ENCODE measurements at places on chromosomes 5 and 9.

DNA sequence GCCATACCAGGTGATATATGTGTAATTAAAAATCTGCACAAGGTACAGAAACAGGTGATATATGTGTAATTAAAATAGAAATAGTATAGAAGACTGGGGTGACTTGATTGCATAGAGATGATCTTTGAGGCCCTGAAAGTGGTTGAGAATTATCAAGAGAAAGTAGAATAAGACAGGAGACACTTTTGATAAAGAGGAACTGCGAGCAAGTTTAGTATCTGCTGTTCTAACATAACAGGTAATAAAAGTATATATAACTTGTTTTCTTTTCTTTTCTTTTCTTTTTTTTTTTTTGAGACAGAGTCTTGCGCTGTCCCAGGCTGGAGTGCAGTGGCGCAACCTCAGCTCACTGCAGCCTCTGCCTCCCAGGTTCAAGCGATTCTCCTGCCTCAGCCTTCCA is 5.4 kb downstream of the SNX2 start:
- DNase-seq = no peak

- DNase-seq = no peak
These were observed 7.6 kb downstream of the MAN2A1 start for GRCh38 chr5:109697339-109697738.

GRCh38 chr5:99379187-99379586 is 450.4 kb upstream of the CHD1 start:
- no peak for DNase-seq

- no peak for DNase-seq
These were observed 201.6 kb downstream of the GOLPH3 start for GRCh38 chr5:31972558-31972957.

DNA sequence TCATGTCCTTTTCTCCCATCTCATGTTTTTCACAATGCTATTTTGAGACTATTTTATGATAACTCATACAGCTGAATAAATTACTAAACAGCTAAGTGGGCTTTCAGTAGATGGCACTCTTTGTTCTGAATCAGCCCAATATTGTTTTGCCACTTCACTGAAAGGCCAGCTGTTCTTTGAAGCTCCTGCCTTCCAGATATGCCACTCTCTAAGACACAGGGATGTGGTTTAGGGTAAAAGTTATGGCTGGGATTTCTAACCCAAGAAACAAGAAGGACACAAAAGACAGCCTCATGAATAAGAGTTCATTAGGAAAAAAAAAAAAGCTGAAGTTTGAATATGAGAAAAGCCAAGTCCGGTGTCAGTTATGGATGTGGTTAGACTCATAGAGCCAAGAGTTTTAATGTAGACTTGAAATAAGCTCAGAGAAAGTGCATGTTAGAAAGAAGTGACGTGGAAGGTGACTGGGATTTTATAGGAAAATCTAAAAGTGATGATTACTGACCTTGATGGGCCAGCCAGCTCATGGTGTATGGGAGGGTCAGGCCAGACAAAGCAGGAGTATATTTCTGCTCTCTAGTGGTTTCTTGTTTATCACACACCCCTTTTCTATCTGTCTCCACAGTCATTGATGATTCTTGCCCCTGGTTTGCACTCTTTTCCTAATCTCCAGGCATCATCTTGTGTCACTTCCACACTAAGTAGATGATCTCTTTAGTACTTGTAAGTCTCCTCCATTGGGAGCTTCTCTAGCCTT is 488.5 kb downstream of the NR2F1-AS1 start:
- no peak for DNase-seq

DNA sequence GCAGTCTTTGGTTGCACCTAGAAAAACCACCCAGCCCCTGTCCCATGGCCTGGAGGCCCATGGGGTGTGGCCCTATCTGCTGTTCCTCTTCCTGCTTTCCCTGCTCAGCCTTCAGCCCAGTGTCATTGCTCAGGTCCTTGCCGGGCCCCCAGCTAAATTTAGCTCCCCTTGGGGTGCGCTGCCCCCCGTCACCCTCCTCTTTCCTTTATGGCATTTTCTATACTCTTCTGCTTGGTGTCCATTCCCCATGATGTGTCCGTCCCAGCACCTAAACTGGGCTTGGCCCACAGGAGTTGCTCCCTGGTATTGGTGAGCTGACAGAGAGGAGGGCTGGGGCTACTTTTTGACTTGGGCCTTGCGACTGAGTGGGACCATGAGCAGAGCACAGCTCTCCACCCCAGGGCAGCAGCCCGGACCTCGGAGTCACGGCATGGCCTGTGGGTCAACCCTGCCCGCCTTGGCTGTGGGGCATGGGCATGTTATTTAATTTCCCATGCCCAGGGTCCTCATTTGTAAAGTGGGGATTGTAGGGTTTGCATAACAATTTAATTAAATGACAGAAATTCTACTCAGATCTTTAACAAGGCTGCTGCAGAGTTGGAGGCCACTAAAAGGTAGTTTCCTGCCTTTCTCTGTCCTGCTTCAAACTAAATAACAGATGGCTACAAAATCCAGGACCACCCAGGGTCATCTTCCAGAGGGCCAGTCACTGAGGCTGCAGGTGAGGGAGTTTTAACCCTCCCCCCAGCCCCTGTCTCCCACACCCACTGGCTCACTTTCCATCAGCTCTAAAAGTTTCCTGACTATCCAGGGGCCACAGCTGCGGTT is 98.2 kb downstream of the DAP start:
- DNase-seq = no peak

DNA sequence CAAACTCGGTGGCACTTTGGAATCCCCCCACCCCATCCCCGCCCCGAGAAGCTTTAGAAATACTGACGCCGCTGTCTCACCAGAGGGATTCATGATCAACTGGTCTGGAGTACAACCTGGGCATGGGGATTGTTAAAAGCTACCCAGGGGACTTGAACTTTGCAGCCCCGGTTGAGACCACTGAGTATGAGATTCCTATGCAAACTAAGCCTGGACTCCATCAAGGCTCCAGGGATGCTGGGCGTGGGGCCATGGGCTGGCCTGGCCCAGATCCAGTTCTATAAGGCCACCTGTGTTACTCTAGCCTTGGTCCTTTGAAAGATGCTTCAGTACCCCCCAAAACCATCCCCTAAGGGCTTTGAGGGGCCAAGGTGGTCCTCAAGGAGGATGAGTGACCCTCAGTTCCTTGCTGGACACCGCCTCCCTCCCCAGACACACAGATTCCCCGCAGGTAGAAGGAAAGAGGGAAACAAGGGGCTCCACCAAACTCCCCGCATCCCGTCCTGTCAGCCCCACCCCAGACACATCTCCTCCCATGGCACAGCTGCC is 68.5 kb downstream of the MRPL36 start:
- no peak for DNase-seq

DNA sequence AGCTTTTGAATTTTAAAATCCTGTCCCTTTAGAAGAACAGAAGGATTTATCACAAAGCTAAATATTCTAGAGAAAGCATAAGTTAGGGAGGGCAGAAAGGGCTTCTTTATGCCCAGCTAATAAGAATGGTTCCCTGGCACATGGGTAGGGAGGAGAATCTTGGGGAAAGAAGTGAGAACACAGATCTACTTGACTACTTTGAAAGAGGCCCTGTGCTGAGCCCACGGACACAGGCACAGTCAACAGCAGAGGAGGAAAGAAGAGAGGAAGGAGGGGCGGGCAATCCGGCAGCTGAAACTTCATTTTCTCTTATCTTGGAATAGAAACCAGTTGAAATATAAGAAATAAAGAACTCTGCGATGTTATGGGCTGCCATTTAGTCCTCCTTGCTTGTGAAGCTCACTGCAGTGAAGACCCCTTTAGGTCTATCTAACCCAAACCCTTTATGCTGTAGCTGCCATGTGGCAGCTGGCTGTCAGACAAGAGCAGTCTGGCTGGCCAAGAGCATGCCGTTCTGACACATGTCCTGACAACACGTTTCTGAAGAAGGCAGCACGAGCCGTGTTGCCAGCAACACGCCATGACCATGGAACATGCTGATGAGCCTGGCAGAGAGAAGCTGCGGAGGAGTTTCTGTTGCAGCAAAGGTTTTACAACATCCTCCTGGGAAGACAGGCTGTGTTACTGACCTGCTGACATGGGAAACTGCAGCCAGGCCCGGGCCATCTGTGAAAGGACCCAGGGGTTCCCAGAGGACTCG is 34.2 kb downstream of the ABLIM3 start:
- DNase-seq = no peak

DNA sequence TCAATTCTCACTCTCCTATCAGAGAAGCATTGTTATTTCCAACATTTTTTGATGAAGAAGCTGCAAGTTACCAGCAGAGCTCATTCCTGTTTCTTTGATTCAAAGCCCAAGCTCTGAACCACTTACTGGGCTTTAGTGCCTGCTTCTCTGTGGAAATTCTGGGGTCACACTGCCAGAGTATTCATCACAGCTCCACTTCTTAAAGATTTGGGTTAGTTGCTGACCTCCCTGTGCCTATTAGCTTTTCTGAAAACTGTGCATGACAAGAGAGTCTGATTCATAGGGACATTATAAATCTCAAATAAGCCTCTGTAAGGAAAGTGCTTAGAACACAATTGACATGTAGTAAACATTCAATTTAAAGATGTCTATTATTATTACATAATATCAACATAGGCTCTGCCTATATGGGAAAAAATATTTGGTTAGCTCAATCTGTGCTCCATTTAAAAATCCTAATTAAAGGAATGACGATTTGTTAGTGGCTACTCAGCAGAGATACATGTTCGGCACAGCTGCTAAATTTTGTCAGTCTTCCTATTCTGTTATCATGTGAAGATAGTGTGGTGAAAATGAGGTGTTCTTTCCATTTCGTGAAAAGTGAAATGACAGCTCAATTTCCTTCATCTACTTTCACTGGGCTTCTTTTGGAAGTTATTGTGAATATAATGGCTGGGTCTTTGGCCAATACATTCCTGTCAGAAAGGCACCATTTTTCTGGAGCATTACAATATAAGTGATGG is 293.0 kb downstream of the KCTD16 start:
- DNase-seq = no peak

DNA sequence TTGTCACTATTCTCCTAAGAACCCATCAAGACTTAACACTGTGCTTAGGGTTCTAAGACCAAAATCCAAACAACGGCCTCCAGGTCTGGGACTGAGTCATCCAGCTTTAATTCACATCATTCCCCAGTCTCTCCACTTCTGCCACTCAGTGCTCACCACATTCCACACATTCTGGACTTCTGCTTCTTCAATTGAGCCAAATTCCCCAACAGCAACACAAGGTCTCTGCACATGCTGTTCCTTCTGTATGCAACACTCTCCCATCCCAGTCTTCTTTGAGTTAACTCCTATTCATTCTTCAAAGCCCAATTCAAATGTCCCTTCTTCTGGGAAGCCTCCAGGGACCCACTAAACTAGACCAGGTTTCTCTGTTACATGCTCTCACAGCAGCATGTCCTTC is 97.8 kb downstream of the GPR21 start:
- DNase-seq = no peak

- DNase-seq = no peak
These were observed 53.2 kb downstream of the MEF2C start for GRCh38 chr5:88829775-88830174.

- DNase-seq = no peak
These were observed 495.3 kb upstream of the CDH6 start for GRCh38 chr5:30698217-30698616.

DNA sequence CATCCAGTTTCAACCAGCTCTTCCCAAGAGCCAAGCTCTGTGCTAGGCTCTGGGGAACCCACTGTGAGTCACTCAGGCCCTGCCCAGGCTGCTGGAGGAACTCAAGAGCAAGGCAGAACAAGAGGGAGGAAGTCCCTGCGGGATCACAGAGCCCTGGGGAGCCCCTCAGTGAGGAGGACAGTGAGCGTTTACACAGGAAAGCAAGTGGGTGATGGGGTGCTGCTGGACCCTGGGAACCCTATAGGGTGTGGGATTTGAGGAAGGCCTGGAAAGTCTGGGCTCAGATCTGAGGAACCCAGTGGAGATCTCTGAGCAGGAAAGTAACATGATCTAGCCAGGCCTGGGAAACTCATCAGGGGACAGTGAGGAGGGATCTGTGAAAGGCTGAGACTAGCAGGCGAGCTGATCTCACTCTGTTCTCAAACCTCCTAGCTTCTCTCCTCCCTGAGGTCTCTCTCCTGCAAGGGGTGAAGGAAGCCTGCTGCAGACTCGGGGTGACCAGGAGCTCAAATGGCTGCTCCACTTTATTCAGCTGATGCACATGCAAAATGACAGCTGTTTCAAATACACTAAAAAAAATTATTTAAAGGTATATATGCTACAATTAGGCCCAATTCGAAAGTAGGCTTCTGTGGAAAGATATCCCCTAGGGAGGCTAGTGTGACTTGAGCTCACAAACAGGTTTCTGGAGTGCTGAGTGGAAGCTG is 70.0 kb downstream of the SHB start:
- no peak for DNase-seq

DNA sequence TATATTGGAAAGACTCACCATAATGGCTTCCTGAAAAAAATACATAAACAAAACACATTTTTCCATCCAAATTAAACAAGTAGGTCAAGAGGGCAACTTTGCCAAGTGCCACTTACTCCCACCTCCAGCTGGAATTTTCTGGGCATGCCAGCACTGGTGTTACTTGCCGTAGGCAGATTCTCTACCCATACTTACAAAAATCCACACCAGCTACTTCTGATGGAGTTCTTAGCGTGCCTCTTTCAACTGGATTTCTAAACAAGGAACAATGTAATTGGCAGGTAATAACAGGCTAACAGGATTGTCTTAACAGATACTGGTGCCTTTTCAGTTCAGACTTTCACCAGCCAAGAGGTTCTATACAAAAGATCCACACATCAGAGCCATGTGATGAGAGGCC is 301.4 kb downstream of the MLLT3 start:
- DNase-seq = no peak

GRCh38 chr5:74992791-74993190 is 59.6 kb downstream of the GCNT4 start:
- no peak for DNase-seq

DNA sequence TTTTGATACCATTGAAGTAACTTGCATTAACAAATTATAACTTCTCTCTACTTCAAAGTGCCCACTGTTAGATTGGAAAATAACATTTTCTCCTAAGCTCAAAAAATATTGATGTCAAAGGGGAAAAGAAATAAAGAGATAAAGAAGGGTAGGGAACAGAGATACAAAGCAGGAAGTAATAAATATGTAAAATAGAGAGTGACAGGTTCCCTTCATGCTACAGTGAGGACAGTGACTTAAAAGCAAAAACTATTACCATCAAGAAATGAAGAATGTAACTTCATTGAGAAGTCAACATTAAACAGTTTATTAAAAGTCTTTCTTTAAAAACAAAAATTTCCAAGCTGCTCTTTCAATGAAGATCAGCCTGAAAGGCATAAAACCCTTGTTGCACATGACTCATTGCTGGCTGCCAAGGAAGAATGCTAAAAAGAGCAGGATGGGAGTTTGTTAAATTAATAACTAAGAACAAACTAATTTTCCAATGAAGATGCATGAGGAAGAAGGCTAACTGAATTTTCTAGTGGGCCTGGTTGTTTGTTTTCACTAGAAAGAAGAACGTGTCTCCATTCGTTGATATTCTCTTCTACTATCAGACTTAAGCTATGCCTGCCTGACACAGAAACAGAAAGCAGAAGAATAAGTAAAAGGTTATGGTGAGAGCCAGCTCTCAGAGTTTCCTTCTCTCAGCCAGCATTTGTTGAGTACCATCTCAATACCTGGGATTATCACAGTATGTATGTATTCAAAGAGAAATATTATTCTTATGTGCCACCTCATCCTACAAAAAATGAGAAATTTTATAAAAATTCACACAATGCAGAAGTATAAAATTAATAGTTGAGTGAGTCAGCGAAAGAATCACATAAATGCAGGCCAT is 197.8 kb upstream of the NREP start:
- DNase-seq = no peak
